Activated CD8-positive, alpha-beta T cell treated with anti-CD3 and anti-CD28 coated beads, Interleukin-2, amount 10 ng/mL, durations not matched to agents 7 days and 5 days (primary cell): ENCODE measurements at places on chromosomes 3 and 15.

DNA sequence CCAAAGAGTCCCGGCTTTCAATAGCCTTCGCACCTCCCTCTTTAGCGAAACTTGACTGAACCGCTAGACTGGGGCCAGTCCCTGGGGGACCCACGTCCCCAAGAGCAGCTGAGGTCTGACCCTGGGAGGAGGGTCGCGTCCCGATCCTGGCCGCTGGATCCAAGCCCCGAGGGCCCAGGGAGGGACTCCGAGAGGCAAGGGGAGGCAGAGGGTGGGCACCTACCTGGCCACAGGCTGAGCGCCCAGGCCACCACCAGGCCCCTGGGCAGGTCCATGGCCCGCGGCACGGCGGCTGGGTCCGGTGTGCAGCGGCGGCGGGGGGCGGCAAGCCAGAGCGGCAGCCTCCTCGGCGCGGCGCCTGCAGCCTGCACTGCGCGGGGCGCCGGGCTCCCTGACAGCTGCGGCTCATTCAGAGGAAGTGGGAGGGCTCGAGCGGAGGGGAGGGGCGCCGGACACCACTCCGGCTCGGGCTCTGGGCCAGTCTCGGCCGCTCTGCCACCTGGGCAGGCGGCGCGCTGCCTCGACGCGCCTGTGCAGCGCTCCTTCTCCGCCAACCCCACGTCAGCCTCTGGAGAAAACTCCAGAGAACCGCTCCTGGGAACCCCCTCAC, at the start of gene ITGA11:
Gene ITGA11, minus strand, starts transcription at position 372 of the 610 bp plus-strand sequence. Its CDS starts 97 bp downstream, at position 275.
- peak; percentile 30 for DNase-seq

DNA sequence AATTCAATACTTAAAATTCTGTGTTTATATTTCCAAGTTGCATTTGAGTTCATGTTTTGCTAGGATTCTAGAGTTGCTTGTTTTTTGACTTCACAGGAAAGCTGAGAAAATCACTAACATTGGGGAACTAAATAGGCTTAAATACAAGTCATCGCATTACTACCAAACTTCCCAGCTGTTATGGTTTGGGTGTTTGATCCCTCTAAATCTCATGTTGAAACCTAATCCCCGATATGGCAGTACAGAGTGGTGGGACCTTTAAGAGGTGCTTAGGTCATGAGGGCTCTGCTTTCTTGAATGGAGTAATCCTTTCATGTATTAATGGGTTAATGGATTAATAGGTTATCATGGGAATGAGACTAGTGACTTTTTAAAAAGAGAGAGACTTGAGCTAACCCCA, 77.2 kb upstream of the ARPP21 start:
- DNase-seq: no peak

DNA sequence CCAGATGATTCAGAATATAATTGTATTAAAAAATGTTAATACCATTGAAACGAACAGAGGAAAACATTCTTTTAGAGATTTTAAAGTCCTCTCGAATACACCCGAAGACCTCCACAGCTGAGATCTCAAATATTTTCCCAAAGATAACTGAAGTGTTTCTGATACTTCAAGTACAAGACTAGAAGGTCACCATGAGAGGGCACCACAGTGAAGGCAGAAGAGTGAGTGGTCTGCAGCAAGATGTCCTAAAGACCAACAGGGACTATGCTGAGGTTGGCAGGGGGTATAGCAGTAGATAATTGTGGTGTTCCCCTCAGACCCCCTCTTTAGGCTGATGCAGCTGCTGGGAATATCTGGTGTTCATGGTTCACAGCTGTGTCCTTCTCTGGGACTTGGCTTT, 156.5 kb downstream of the PDCD6IP start:
- no peak for DNase-seq

- DNase-seq: no peak
These were observed 7.5 kb downstream of the ARHGAP31 start for GRCh38 chr3:119301662-119302061.

DNA sequence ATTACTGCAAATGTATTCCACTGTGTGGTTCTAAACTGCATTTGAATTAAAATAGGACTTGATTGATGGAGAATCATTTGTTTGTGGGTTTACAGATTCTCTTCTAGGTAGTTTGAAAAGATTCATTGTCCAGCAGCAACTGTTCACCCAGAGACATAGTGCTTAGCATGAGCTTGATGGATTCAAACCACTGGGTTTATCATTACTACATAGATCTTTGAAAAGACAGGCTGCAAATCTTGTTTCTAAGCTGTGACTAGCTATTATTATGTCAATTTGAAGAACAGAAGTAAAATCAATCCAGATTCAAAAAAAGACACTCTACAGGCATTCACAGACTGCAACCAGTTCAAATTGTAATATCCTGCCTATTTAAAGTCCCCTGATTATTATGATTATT, 49.8 kb downstream of the MBNL1 start:
- no peak for DNase-seq

DNA sequence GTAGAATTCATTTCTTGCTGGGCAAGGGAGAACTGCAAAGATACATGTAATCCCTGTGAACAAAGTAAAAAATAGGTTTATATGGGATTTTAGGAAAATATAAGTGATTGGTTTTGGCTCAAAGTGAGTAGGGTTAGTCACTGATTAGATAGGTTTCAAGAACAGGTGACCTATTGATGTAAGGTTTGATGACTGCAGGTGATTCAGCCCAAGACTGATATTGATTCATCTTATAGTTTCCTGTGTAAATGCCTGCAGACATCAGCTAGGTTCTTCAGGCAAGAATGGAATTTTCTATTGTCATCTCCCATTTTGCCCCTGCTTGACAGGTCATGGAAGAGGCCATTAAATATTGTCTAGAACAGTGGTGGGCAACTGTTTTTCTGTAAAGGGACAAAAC, 23.9 kb upstream of the ARID3B start:
- no peak for DNase-seq

DNA sequence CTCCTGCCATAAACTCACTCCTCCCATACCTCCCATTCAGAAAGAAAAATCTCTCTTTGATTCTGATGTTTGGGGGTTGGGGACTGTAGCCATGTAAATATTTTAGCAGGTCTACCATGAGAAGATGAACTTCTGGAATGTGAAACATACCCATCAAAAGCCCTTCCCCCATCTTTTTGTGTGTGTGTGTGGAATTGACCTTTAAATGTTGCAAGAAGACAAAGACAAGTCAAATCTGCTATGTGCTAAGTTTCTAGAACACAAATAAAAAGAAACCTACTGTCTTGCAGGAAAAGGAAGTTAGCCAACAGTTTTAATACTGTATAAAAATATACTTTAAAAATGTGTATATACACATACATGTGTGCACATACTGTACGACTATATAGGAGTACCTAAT, 29.7 kb upstream of the USP50 start:
- DNase-seq: no peak

DNA sequence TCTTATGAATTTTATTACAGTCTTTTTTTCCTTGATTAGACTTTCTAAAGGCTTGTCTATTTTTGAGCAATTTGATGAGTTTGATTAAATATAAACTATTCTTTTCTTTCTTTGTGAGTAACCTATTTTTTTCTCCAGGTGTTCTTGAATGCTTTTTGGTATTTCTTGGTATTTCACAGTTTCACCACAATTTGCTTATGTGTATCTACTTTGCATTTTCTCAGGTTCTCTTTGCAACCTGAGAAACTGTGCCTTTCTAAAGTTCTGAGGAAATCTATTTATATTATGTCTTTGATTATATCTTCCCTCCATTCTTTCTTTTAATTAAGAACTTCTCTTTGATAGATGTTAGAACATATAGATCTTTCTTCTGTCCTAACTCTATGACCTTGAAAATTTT, 117.1 kb upstream of the MLF1 start:
- no peak for DNase-seq

DNA sequence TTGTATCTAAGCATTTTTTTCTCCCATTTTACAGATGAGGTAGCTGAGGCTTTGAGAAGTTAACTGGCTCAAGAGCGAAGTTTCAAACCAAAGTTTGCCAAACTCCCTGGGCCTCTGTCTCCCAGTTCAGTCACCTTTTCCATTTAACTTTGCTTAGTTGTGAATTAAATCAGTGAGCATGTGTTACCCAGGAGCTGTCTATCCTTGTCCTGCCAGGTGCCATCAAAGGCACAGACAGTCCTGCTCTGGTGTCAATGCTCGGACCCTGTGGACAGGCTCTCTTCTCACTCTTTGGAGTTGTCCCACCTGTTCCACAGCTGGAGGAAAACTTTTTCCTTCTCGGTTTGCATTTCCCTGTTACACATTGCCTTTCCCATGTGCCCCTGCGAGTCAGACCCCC, 8.6 kb downstream of the EPHB1 start:
- DNase-seq: no peak

GRCh38 chr3:49903451-49904424, at the start of gene MST1R:
TSS of gene MST1R (minus strand) at chr3:49903873. CDS start at chr3:49903609, 264 bp downstream.
- DNase-seq: peak; percentile 92

DNA sequence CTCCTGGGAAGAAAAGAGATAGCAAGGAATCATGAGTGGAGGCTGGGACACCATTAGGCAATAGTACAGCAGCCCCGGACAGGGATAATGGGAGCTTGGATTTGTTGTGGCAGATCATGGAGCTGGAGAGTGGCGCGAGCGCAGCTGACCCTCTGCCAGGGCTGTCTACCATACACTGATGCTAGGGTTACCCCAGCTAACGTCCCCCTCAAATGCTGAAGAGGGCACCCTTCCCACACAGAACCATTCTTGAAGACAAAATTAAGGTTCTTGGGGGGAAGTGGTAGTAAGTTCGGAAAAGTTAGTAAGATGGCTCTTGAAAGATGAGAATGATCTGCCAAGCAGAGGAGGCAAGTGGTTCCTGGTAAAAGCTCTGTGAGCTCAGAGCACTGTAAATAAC, 61.1 kb downstream of the ST3GAL6 start:
- no peak for DNase-seq

GRCh38 chr3:48413086-48413485, 16.8 kb downstream of the PLXNB1 start:
- DNase-seq: no peak

- DNase-seq: no peak
These were observed 665.6 kb upstream of the NECTIN3 start for GRCh38 chr3:110405830-110406585.

DNA sequence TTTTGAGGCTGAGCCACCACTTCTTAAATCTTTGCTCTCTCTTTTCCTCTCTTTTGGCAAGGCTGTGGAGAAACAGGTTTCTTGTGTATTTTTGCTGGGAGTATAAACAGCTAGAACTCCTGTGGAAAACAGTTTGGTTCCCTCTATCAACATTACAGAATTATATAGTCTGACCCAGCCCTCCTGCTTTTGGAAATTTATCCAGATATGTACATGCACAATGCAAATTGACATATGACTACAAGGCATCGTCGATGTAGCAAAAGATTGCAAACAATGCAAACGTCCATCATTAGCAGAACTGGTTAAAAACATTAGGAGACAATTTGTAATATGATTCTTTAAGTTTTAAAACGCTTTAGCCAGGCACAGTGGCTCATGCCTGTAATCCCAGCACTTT, 12.5 kb upstream of the MYO1E start:
- DNase-seq: no peak

- DNase-seq: no peak
These were observed 168.1 kb downstream of the XXYLT1 start for GRCh38 chr3:195102609-195103467.

- no peak for DNase-seq
These were observed 32.7 kb downstream of the EBLN2 start for GRCh38 chr3:73094129-73094528.

- DNase-seq: no peak
These were observed 218.5 kb upstream of the ROBO1 start for GRCh38 chr3:79986338-79986737.

DNA sequence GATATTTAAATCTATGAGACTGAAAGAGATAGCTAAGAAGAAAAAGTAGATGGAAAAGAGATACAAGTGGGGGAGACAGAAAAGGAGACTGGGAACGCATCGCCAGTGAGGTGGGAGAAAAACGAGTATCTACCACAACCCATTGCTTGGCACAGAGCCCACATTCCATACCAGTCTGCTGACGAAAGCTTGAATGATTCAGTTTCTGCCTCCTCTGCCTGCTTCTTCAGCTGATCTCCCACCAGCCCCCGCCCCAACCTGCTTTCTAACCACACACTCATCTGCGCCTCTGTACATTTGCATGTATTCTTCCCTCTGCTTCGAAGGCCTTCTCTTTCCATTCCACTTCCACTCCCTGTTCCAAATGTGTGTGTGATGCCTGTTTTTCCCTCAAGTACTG, 188.1 kb downstream of the USP13 start:
- no peak for DNase-seq

DNA sequence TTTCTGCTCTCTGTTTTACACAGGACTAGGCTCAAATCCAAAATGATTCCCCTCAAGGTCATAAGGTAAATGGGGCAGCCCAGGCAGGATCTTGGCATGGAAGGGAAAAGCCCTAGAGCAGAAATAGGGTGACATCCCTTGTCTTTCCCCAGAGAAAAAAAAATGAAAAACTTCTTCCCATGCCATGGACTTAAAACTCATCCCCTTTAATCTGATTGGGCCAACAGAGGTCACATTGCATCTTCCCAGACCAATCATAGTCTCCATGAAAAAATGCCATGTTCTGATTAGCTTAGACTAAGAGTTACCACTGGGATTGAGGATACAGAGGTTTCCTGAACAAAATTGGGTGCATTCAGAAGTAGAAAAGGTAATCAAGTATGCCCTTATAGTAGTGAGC, 241.3 kb upstream of the LRTM1 start:
- DNase-seq: no peak

DNA sequence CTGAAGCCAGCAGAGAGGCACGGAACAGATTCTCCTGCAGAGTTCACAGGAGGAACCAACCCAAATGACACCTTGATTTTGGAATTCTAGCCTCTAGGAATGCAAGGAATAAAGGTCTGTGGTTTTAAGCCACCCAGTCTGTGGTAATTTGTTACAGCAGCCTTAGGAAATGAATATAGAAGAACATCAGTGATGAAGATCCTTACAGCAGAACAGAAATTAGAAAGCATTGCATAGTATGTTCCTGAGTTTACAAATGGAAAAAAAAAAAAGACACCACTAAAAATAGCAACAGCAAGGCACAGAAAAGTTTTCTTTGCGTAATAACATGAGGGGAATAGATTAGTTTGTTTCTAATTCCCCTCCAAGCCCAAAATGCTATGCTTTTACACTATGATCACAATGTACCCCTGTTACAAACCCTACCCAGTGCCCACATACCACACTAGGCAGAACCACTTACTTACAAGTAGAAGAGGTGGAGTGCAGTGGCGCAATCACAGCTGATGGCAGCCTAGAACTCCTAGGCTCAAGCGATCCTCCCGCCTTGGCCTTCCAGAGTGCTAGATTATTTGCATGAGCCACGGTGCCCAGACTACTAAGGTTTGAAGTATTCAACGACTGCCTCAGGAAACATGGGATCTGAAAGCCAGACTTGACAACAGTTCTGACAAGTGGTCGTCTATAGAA, 84.3 kb downstream of the SHQ1 start:
- DNase-seq: no peak

GRCh38 chr15:57609805-57610529, 18.3 kb downstream of the MYZAP start:
- no peak for DNase-seq

DNA sequence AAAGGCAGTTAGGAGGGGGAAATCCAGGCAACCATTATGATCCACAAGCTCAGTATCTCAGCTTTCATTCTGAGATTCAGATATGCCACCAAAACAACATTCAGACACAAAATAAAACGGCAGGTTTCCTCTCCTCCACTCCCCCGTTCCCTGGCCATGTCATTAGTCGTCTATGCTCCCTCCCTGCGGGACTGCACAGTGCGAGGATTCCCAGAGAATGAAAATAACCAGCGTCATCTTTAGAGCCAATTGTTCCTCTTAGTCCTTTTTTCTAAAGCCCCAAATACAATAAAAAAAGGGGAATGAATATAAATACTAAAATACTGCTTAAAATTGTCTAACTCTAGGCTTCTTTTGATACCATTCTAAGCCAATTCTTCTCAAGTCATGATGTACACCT, 7.8 kb upstream of the SLCO3A1 start:
- no peak for DNase-seq
